ENCODE measurements at places on chromosomes 12 and 14.
A peak's percentile ranks its signal among the peaks of the same experiment; 100 is the strongest.

DNA sequence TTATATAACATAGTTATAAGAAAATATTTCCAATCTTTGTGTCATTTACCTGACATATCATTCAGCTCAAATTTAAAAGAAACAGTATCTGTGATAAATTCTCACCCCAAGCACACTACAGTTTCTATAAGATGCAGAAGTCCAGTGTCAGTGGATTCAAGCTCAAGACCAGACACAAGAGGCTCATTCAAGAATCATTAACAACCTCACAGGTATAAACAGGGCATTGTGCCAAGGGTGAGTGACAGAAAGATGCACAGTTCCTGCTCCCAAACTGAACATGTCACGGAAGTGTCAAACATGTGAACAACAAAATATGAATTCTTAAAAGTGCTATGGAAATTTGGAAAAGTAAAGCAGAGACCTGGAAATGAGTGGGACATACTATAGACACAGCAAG lies 12.8 kb downstream of the ATP2B1 start:
- DNase-seq = no peak

GRCh38 chr12:89067421-89068187 lies 284.7 kb downstream of the DUSP6 start:
- no peak for DNase-seq

DNA sequence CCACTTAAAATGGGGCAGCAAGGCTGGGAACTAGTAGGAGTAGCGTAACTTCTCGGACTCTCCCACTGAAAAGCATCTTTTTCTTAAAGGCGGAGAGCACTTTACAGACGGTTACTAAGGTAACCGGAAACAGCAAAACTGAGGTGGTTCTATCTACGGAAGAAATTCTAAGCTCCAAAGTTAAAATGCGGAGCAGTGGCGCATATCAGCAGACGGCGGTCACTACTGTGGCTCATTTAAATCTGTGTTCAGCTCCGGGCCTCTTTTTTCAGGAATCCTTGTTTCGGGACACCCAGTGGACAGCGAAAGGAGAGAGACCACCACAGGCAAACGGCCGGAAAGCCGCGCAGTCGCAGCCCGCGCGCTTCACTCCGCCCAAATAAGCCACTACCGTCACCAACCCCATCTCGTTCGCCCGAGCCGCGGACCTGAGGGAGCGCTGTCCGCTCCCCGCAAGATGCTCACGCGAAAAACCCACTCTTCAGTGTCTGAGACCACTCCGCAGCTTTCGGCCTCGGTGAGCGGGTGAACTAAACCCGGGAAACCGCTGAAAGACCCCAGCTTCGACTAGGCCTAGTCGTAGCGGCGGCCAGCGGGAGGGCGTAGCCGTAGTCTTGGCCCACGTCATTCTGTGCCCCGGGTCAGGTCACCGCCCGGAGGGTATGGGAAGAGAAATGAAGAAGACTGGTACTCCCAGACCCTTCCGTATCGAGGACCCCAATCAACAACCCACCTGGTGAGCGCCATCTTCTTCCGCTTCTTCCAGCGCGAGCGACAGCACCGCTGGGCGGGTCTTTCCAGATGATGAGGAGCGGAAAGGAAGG lies at the start of gene SNW1:
Gene SNW1 (minus strand): TSS at position 776 of the 824 bp plus-strand sequence. CDS start 29 bp downstream, at position 747.
- DNase-seq = peak; percentile 74

DNA sequence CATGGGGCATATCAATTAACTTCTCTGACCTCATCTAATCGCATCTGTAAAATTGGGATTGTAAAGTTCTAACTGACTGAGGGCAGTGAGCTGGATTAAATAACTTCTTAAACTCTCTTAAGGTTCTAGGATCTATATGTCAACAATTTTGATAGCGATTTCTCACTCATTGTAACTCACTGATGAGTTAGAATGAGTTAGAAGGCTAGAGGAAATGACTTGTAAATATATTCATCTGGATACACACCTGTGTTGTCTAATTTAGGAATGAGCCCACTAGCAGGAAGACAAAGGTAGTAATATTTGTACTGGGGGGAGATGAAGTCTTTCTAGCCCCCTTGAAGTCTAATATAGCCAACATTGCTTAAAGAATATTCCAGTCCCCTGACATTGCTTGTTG lies 46.3 kb upstream of the CERS5 start:
- DNase-seq = no peak

DNA sequence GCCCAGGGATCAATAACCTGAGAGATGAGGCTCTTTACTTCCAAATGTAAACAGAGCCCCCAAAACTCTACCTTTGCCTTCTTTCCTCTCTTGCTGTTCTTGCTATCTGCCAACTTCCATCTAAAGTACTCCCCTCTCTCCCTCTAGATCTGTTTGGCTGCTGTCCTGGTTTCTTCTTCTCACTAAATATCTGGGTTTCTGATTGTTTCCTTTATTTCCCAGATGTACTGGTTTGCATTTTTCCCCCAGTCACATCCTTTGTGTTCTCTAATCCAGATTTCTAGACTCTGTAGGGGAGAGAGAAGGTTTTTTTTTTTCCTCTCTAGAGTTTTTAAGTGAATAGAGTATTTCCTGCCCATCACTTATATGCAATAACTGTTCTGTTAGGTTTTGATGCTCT lies 7.1 kb upstream of the SALL2 start:
- DNase-seq = no peak

GRCh38 chr14:65302571-65303189 lies 109.8 kb upstream of the FUT8 start:
- no peak for DNase-seq

GRCh38 chr14:95664066-95664465 lies 22.2 kb upstream of the TCL1B start:
- DNase-seq = no peak

DNA sequence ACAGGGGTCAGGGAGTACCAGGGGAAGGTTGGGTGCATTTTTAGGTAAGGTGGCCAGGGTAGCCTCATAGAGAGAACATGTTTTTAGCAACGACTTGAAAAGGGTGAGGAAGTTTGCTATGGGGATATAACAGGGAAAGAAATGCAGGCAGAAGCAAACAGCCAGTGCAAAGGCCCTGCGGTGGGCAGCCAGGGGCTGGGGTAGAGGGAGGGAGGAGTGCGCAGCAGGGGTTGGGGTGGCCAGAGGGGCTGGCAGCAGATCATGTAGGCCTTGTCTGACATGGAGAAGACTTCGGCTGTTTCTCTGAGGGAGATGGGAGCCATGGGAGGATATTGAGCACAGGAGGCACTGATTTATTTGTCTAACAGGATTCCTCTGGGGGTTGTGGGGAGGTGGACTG lies 242.5 kb downstream of the RBM19 start:
- DNase-seq = no peak

- DNase-seq = no peak
Observed at GRCh38 chr12:80872053-80872452, 65.7 kb downstream of the LIN7A start.

GRCh38 chr14:44962334-44963043 lies 499 bp downstream of the TOGARAM1 start:
- DNase-seq = no peak

DNA sequence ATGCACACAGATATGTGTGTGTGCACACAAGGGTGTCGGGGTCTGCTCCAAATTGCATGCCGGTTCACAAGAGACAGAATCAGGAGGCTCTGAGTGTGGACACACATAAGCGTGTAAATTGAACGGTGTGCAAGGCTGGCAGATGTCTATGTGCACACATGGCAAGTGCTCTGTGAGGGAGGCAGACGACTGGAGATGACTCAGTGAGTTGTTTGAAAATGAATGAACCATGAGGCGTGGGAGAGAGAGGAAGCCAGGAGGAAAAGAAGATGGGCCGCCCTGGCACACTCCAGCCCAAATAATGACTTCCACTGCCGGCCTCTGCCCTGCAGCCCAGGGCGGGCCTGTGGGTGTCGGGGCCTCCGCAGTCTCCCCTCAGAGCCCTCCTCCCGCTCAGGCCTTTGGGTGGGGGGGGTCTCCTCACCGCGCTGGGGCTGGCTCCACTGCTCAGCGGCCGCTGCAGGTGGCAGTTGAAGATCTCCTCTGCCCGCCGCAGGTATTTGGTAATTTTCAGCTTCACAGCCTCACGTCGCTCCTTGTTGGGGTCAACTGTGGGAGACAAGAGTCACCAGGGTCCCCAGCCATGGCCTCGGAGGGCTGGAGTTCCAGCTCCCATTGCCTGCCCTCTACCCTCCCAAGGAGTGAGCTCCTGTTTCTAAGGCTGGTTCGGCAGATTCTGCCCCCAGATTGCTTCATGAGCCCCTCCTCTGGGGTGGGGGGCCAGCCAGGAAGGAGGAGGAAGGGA lies 3.5 kb downstream of the RPS6KL1 start:
- DNase-seq = no peak

DNA sequence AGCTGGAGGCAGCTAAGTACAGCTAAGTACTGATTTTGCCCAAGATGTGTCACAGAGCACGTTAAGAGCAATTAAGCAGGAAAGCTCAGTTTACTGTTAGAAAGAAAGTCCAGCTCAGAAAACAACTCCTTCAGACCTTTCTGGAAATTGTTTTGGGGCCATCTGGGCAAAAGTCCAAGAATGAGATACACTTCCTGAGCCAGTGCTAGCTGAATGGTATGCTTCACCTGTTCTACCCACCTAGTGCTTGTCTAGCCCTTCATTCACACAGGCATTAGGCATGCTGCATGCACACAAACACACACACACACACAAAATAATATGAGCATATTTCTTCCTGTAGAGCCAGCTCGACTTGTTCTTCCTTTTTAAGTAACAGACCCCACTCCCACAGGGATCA lies 6.6 kb upstream of the IKZF4 start:
- no peak for DNase-seq

DNA sequence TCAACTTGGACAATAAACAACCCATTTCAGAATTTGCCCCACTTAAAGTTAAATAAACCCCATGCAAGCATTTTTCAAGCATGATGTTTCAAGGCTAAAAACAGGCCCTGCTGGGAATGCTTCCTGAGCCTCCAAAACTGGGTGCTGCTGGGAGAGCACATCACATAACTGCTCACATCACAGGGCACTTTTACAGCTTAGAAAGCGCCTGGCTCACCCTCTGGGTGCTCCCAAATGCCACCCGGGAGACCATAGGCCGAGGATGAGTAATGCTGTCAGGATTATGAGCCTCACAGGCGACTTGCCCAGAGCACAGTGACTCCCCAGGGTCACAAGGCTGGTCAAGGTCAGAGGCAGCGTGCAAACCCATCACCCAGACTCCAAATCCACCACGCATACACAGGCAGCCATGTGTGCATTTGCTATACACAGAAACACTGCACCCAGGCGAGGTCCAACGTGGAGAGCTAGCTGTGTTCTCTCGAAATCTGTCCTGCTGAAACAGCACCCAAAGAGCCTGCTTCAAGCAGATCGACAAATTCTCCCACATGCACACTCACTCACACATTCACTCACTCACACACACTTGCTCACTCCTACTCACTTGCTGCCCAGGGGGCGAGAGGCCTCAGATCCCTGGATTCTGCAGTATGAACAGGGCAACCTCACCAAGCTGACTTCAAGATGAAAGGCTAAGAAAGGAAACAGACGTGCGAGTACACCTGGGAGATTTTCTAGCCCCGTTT lies 58.7 kb downstream of the ITPK1 start:
- DNase-seq = no peak

GRCh38 chr14:96264200-96264553 lies 8.2 kb downstream of the BDKRB1 start:
- no peak for DNase-seq

GRCh38 chr12:100398307-100398706 lies 41.4 kb downstream of the SLC17A8 start:
- DNase-seq = no peak

GRCh38 chr14:61320806-61321384 lies 484 bp upstream of the PRKCH start:
- no peak for DNase-seq

DNA sequence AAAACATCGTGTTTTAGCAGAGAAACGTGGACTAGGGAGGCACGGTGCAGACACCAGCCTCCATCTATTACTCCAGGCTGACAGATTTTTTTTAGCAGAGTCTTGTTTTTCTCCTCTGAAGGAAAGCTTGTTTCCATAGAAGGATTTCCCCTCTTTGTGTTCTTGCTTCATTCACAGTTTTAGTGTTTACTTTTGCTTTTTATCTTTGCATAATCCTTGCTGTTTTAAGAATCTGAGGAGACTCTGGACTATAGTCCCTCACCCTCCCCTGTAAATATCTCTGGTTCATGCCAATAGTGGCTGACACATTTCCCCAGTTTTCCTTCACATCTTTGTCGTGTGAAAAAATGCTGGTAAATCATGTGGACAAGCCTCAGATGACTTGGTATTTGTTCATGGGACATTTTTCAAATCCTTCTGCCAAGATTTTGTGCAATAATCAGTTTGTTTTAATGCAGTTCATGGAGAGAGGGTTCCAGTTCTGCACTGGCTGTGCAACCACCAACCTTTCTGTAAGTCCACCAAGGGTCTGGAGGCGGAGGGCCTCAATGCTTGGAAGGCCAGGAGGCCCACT lies 39.9 kb upstream of the TMCC3 start:
- DNase-seq = no peak

- DNase-seq = no peak
Observed at GRCh38 chr12:89999699-90000505, 291.3 kb upstream of the ATP2B1 start.

DNA sequence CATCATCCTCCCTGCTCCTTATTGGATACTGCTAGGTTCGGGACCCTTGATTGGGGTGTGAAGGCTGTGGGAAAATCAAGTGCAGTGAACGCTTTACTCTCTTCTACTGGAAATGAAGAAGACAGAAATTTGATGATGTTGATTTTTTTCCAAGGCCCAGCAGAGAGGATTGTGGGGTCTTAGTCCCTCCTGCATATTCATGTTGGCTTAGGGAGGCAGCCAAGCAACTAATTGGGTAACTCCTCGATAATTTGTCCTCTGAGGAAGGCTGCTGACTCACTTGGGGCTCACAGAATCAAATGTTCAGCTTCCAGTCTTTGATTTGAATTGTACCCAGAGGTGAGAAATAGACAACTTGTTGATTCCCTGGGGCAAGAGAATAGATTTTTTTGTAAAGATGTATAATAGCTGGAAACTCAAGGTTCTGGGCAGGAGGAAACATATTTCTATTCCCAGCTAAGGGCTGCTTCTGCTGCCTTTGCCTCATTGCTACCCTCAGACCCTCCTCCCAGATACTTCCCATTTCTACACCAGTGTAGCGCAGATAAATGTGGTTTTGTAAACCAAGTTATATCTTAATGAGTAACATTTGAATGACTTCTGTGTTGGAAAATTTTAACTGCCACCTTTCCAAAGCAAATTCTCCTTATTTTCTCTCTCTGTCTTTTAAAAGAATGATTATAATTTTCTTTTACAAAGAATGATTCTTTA lies 21.7 kb downstream of the NEUROD4 start:
- no peak for DNase-seq

DNA sequence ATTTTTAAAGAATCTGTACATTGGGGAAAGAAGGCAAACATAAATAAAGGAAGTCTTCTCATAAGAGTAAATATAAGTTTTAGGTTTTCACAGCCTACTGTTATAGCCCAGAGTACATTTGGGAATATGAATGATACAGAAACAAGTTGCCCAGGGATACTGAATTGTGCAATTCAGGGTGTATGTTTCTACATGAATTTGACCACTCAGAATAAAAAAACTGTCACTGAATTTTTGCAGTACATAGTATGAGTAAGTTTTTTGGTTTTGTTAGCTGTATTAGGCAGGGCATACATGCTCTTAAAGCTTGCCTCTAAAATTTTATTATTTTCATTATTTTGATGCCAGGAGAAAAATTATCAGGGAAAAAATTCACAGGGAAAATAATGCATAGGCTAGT lies 6.6 kb upstream of the PCNX4 start:
- no peak for DNase-seq
